SJCRH30 (cell line): ENCODE measurements at places on chromosomes 3 and 15. TPM values are rescaled to one million over a fixed set of nuclear protein-coding genes. Genes with fewer than 3 reads are reported as not detected.
A peak's percentile ranks its signal among the peaks of the same experiment; 100 is the strongest.

DNA sequence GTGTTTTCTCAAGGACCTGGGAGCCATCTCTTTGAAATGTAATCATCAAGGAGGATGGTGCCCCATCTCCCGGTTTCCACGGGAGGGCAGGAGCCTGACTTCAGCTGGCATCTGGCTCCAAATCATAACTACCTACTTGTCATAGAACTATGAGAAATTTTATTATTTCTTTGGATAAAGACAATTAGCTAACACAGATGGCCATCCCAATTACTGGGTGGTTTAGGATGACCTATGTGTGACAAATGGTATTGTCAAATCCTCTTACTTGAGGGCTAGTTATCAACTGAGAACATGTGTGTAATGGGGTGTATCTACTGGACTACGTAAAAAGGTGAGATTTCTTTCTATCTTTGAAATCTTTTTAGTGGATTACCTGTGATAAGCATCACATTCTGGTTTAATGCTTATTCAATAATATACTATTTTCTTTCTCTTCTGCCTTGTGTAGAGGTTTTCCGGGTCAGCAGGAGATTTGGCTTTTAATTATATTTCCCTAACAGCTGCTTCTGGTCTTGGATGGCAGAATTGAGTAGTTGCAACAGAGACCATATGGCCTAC is 15.3 kb upstream of the PARP14 start:
- H3K27me3 ChIP-seq, result no peaks in the 10 kb centered on the region
- H3K36me3 ChIP-seq, result no peaks in the 10 kb centered on the region
- peak; percentile 22 for DNase-seq
- peak overlapping the region; percentile 25 for H3K27ac ChIP-seq

Gene SLC12A1
- not detected in 2 replicates for total RNA-seq

Gene SNX33
- total RNA-seq, result 7.4 and 8.3 TPM in 2 replicates

Gene SOX2
- total RNA-seq, result 4.7 and 5.4 TPM in 2 replicates

GRCh38 chr3:125125821-125126245 is 70.0 kb upstream of the HEG1 start:
- peaks cover 41% of the 10 kb centered on the region for H3K4me1 ChIP-seq
- H3K36me3 ChIP-seq, result no peaks in the 10 kb centered on the region
- no peak overlapping the region for H3K4me3 ChIP-seq
- H3K27ac ChIP-seq, result peak overlapping the region; percentile 30
- DNase-seq, result peak; percentile 33

Gene GCNT3
- 0.08 TPM in 1 of 2 replicates, not detected in the other for total RNA-seq

- no peak overlapping the region for H3K4me3 ChIP-seq
- no peak overlapping the region for H3K27ac ChIP-seq
- no peak for DNase-seq
- no peaks in the 10 kb centered on the region for H3K4me1 ChIP-seq
Observed at GRCh38 chr3:126364731-126365301, 7.6 kb upstream of the KLF15 start.

GRCh38 chr15:70053716-70054229 is 43.9 kb downstream of the TLE3 start:
- peaks cover 72% of the 10 kb centered on the region for H3K36me3 ChIP-seq
- H3K27me3 ChIP-seq, result no peaks in the 10 kb centered on the region
- DNase-seq, result no peak
- H3K4me1 ChIP-seq, result no peaks in the 10 kb centered on the region; the same call in 1 of the 2 replicates
- no peak overlapping the region for H3K27ac ChIP-seq

Gene TRIM59
- 39.1 and 39.9 TPM in 2 replicates for total RNA-seq

Gene SCN11A
- total RNA-seq, result 0.02 TPM in 1 of 2 replicates, not detected in the other

DNA sequence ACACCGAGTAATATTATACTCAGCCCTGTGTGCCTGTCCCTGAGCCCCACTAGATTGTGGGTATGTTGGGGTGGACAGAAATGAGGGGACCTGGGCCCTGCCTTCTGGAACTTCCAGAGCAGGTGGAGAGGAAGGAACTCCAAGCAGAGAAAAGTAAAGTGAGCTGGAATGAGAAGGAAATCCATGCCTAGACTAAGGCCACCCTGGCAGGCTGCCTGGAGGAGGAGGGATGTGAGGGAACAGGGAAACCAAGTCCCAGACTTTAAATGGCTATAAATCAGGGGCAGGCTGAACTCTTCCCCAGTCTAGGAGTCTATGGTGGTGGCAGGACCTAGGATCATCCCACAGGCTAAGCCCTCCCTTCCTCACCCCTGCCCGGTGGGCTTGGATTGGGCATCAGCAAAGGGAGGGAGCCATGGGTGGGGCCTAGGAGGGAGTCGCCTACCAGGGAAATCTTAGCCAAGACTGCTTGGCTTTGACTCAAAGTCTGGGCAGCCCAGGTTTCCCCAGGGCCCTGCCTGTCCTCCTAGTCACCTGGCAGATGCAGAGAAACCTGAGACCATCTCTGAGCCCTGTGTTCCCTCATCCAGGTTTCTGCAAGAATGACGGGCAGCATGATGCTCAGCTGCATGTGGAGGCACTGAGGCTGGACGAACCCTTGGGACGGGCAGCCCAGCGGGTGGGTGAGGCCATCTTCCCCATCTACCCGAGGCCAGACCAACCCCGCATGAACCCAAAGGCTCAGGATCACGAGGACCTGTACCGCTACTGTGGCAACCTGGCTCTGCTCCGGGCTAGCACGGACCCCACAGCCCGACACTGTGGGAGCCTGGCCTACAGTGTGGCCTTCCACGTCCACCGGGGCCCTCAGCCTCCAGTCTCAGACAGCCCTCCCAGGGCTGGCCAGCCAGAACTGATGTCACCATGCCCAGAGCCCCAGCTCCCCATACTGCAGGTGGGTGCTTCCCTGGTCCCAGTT is 15.6 kb upstream of the STRA6 start:
- no peak overlapping the region for H3K27ac ChIP-seq
- no peak overlapping the region for H3K4me3 ChIP-seq
- no peak for DNase-seq
- H3K4me1 ChIP-seq, result peaks cover 40% of the 10 kb centered on the region
- no peaks in the 10 kb centered on the region for H3K36me3 ChIP-seq
- no peaks in the 10 kb centered on the region for H3K27me3 ChIP-seq

GRCh38 chr3:3800080-3800455 is 837 bp downstream of the LRRN1 start:
- H3K27me3 ChIP-seq, result no peaks in the 10 kb centered on the region
- peak; percentile 23 for DNase-seq
- no peaks in the 10 kb centered on the region for H3K36me3 ChIP-seq
- H3K4me3 ChIP-seq, result peak overlapping the region; percentile 73
- no peaks in the 10 kb centered on the region for H3K4me1 ChIP-seq
- H3K27ac ChIP-seq, result peak overlapping the region; percentile 51

DNA sequence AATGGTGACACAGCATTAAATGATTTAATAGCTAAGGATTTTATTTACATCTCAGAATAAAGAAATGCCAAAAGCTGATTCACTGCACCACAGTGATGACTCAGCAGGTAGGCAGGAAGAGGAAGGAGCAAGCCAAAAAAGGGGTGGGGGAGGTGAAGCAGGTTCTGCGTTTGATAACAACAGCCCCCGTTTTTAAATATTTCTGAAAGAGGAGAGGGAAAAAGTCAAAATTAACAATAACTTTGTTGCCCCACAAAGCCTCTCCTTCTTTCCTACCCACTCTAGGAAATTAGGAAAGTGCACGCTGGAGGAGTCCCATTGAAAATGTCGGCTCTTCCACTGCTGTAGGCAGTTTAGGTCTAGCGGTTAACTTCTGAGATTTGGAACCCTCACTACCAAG is 9.9 kb upstream of the CCDC54 start:
- no peak overlapping the region for H3K27ac ChIP-seq
- DNase-seq, result no peak
- no peaks in the 10 kb centered on the region for H3K27me3 ChIP-seq
- H3K4me1 ChIP-seq, result no peaks in the 10 kb centered on the region
- H3K4me3 ChIP-seq, result no peak overlapping the region

DNA sequence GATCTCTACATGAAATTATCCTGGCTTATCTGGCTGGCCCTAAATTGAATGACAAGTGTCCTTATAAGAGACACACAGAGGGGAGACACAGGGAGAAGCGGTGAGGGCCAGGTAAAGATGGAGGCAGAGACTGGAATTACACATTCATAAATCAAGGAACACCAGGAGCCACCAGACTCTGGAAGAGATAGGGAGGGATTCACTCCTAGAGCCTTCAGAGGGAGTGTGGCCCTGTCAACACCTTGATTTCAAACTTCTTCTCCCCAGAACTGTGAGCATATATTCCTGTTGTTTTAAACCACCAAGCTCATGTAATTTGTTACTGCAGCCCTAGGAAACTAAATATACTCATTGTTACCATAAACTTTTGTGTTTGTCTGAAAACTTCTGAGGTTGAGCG is 193.7 kb downstream of the THRB start:
- H3K27me3 ChIP-seq, result peaks cover 3% of the 10 kb centered on the region; the same call in 1 of the 2 replicates
- peaks cover 10% of the 10 kb centered on the region for H3K4me1 ChIP-seq
- H3K36me3 ChIP-seq, result no peaks in the 10 kb centered on the region
- H3K27ac ChIP-seq, result no peak overlapping the region

Gene KIF23
- 127 and 137 TPM in 2 replicates for total RNA-seq

Gene ALDH1L1
- 0.05 and 0.08 TPM in 2 replicates for total RNA-seq

GRCh38 chr15:90143166-90143655 is 40.9 kb upstream of the IDH2 start:
- H3K36me3 ChIP-seq, result no peaks in the 10 kb centered on the region
- 0 out of 2 replicates have a peak, but pooled peaks cover 2% of the 10 kb centered on the region for H3K27me3 ChIP-seq
- H3K27ac ChIP-seq, result no peak overlapping the region; the same call in 1 of the 2 replicates
- peak overlapping the region; percentile 11 for H3K4me3 ChIP-seq
- H3K4me1 ChIP-seq, result peaks cover 22% of the 10 kb centered on the region

Gene C15orf62
- 0.10 and 0.14 TPM in 2 replicates for total RNA-seq

- H3K27me3 ChIP-seq, result no peaks in the 10 kb centered on the region
- peaks cover 7% of the 10 kb centered on the region for H3K36me3 ChIP-seq
- peak overlapping the region; percentile 71 for H3K4me3 ChIP-seq
Observed at GRCh38 chr15:39578851-39579486, 1.9 kb upstream of the THBS1 start.

DNA sequence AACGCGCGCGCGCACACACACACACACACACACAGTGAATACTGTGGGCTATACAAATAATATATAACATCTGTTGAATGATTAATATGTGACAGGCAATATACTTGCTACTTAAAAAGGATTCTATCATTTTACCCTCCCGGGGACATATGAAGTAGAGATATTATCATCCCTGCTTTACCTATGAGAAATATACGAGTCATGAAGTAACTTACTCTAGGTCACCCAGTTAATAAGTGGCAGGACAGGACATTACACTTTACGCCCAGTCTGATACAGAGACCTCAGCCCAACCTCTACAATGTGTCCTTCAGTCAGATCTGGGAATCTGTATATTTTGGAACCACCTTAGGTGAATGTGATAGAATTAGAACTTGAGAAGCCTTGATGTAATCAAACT is 55.4 kb downstream of the CCDC54 start:
- peaks cover 10% of the 10 kb centered on the region for H3K4me1 ChIP-seq
- no peak overlapping the region for H3K27ac ChIP-seq
- H3K27me3 ChIP-seq, result no peaks in the 10 kb centered on the region
- H3K36me3 ChIP-seq, result no peaks in the 10 kb centered on the region
- H3K4me3 ChIP-seq, result no peak overlapping the region
- no peak for DNase-seq

DNA sequence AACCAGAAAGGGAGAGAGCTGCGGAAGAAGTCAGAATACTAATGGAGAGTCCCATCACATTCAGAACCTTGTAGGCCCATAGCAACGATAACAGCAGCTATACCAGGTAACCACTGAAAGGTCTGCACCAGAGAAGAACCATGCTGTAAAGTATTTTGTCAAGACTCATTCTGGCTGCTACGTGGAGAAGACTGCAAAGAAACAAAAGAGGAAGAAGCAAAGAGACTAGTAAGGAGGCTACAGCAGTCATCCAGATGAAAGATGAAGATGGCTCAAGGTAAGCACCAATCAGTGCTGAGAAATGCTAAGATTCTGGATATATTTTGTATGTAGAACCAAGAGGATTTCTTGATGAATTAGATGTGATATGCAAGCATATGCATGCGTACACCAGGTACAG is 39.6 kb downstream of the ACAP2 start:
- DNase-seq, result no peak
- H3K36me3 ChIP-seq, result no peaks in the 10 kb centered on the region
- no peak overlapping the region for H3K27ac ChIP-seq
- no peak overlapping the region for H3K4me3 ChIP-seq

Gene EFHB
- total RNA-seq, result 0.61 TPM in 1 of 2 replicates, not detected in the other

Gene CFAP100
- not detected in 2 replicates for total RNA-seq

GRCh38 chr3:14569474-14570000 is 29.4 kb upstream of the GRIP2 start:
- H3K4me1 ChIP-seq, result no peaks in the 10 kb centered on the region
- H3K27ac ChIP-seq, result no peak overlapping the region
- H3K27me3 ChIP-seq, result peaks cover 15% of the 10 kb centered on the region
- H3K36me3 ChIP-seq, result no peaks in the 10 kb centered on the region

DNA sequence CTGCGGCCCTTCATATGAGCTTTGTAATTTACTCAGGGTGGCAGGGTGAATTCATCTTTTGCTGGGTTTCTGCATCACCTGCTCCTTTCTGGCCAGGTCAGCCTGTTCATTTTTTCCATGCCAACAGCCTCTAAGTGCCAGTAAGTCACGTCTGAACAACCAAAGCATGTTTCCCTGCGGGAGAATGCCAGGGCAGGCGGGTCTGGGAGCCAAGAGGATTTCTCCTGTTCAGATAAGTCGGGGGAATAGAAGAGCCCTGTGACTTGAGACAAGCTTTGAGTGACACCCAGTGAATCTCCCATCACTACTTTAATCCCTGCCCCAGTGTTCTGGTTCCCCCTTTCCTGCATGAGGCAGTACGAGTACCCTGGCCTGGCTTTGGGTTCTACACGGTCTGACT is 153.1 kb downstream of the PGPEP1L start:
- no peaks in the 10 kb centered on the region for H3K27me3 ChIP-seq
- no peaks in the 10 kb centered on the region for H3K36me3 ChIP-seq
- no peak overlapping the region for H3K4me3 ChIP-seq

Gene SLC24A5
- not detected in 2 replicates for total RNA-seq

Gene HYPK
- 9.4 and 10.5 TPM in 2 replicates for total RNA-seq

- DNase-seq, result no peak
- H3K36me3 ChIP-seq, result no peaks in the 10 kb centered on the region
- H3K27ac ChIP-seq, result no peak overlapping the region
- H3K27me3 ChIP-seq, result no peaks in the 10 kb centered on the region
Observed at GRCh38 chr3:64650096-64650622, 37.6 kb downstream of the ADAMTS9 start.

Gene SLC51B
- 0.36 TPM in 1 of 2 replicates, not detected in the other for total RNA-seq

Gene SPRED1
- total RNA-seq, result 31.9 and 35.1 TPM in 2 replicates

GRCh38 chr15:66505818-66506217 is 692 bp downstream of the ZWILCH start:
- no peak for DNase-seq
- H3K4me1 ChIP-seq, result peaks cover 9% of the 10 kb centered on the region; the same call in 1 of the 2 replicates
- peaks cover 40% of the 10 kb centered on the region for H3K36me3 ChIP-seq
- peak overlapping the region; percentile 92 for H3K4me3 ChIP-seq

Gene ITIH1
- 0.04 TPM in 1 of 2 replicates, not detected in the other for total RNA-seq

GRCh38 chr3:112889357-112889756 is 42.7 kb upstream of the CD200R1L start:
- no peak overlapping the region for H3K4me3 ChIP-seq
- DNase-seq, result no peak
- peaks cover 5% of the 10 kb centered on the region for H3K4me1 ChIP-seq
- no peaks in the 10 kb centered on the region for H3K36me3 ChIP-seq
- H3K27ac ChIP-seq, result no peak overlapping the region
